Sigmoid colon (tissue), 7 donors: ENCODE measurements at places on chromosomes 5 and 9. TPM values are rescaled to one million over a fixed set of nuclear protein-coding genes. Genes with fewer than 3 reads are reported as not detected.

DNA sequence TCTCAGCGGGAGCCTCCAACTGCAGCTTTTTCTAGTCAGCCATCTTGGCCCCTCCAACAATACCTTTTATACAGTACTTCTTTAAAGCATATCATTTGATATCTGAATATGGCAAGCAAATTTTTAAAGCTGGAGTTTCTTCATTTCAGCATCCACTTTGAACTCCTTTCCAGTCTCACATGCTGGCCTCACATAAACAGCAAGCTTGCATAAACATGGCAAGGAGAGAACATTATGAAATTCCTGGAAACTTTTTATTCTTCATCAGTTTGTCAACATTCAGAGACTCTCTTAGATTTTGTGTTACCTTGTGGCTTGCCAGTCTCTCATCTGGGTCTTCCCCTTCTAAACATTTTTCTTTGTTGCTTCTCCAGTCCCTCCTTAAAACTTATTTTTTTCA, 745.3 kb downstream of the NR2F1-AS1 start:
- H3K27ac ChIP-seq: no peak overlapping the region
- H3K4me3 ChIP-seq: no peak overlapping the region
- H3K27me3 ChIP-seq: no peaks in the 10 kb centered on the region
- DNase-seq: no peak

GRCh38 chr5:173857234-173857633, 30.9 kb upstream of the CPEB4 start:
- no peak overlapping the region for H3K4me3 ChIP-seq
- no peak for DNase-seq
- H3K27ac ChIP-seq: no peak overlapping the region
- H3K36me3 ChIP-seq: no peaks in the 10 kb centered on the region

DNA sequence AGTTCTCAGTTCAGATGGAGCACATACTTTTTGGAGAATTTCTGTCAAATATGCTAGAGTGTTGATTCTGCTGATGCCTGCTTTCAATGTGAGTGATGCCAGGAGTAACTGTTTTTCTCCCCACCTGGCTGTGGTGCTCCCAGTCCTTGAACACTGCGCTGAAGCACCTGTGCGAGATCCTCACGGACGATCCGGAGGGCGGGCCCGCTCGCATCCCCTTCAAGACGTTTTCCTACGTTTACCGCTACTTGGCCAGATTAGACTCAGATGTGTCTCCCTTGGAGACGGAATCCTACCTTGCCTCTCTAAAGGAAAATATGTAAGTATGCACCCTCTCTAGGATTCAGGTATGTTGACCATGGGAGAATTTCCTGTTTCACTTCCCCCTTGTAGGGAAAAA, 19.4 kb downstream of the ROPN1L start:
- H3K4me3 ChIP-seq: no peak overlapping the region
- H3K4me1 ChIP-seq: no peaks in the 10 kb centered on the region
- H3K27me3 ChIP-seq: no peaks in the 10 kb centered on the region
- H3K36me3 ChIP-seq: no peaks in the 10 kb centered on the region

DNA sequence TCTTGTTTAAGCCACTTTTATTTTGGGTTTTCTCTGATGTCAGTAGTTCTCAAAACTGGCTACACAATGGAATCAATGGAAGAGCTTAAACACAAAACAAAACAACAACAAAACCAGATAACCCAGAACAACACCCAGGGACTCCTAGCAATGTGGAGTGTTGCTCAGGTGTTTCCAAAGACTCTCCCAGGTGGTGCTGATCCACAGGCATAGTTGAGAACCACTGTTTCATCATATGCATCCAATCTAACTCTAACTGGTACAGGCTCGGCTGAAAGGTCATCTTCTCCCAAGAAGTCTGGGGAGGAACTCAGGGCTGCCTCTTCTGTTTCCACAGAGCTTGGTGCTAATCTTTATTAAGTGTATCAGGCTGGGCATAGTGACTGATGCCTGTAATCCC, 5.4 kb upstream of the ALDH1B1 start:
- H3K36me3 ChIP-seq: no peaks in the 10 kb centered on the region
- H3K4me3 ChIP-seq: no peak overlapping the region
- DNase-seq: no peak
- peak overlapping the region; percentile 90 for H3K27ac ChIP-seq
- no peaks in the 10 kb centered on the region for H3K27me3 ChIP-seq

- no peaks in the 10 kb centered on the region for H3K4me1 ChIP-seq
- no peak overlapping the region for H3K27ac ChIP-seq
- no peak overlapping the region for H3K4me3 ChIP-seq
Observed at GRCh38 chr5:143964919-143965318, 153.0 kb downstream of the HMHB1 start.

GRCh38 chr9:69971643-69972449, 71.8 kb upstream of the MAMDC2 start:
- no peaks in the 10 kb centered on the region for H3K36me3 ChIP-seq
- peak; percentile 88 for DNase-seq
- peaks cover 11% of the 10 kb centered on the region for H3K4me1 ChIP-seq
- no peak overlapping the region for H3K4me3 ChIP-seq
- H3K27me3 ChIP-seq: no peaks in the 10 kb centered on the region

GRCh38 chr9:121115466-121115865, 40.7 kb downstream of the CNTRL start:
- no peak overlapping the region for H3K4me3 ChIP-seq
- H3K4me1 ChIP-seq: peaks cover under 1% of the 10 kb centered on the region
- H3K27ac ChIP-seq: no peak overlapping the region
- no peak for DNase-seq
- H3K27me3 ChIP-seq: no peaks in the 10 kb centered on the region

- no peaks in the 10 kb centered on the region for H3K4me1 ChIP-seq
- DNase-seq: no peak
- H3K27me3 ChIP-seq: no peaks in the 10 kb centered on the region
- no peaks in the 10 kb centered on the region for H3K36me3 ChIP-seq
- H3K27ac ChIP-seq: no peak overlapping the region
- H3K4me3 ChIP-seq: no peak overlapping the region
Observed at GRCh38 chr5:171840711-171841522, 55.3 kb downstream of the SMIM23 start.

DNA sequence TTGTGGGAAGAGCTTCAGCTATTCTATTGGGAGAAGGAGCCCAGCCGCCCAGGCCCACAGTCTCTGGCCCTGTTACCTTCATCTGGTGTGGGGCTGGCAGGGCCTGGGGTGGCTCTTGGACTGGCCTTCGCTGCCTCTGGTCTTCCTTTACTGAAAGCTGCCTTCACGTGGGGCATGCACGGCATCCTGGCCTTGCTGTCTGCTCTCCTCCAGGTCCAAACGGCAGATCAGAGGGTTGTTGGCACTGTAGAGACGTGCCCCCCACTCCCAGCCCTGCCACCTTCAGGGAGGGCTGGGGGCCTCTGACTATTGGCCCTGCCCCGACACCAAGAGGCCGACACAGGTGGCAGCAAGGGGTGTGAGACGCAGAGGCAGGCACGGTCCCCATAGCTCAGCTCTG, 291.3 kb upstream of the IRX1 start:
- no peak overlapping the region for H3K27ac ChIP-seq
- H3K4me1 ChIP-seq: no peaks in the 10 kb centered on the region
- no peak overlapping the region for H3K4me3 ChIP-seq
- no peaks in the 10 kb centered on the region for H3K36me3 ChIP-seq
- DNase-seq: no peak
- no peaks in the 10 kb centered on the region for H3K27me3 ChIP-seq

GRCh38 chr9:134944916-134945315, 27.2 kb upstream of the FCN1 start:
- peaks cover 49% of the 10 kb centered on the region for H3K27me3 ChIP-seq
- H3K27ac ChIP-seq: no peak overlapping the region
- no peak for DNase-seq
- H3K4me3 ChIP-seq: no peak overlapping the region

The SHOC1 gene
- 0.03 TPM for polyA plus RNA-seq

The DNM1 gene
- 9.3 TPM for polyA plus RNA-seq
